ENCODE measurements at places on chromosomes 1 and 21.

DNA sequence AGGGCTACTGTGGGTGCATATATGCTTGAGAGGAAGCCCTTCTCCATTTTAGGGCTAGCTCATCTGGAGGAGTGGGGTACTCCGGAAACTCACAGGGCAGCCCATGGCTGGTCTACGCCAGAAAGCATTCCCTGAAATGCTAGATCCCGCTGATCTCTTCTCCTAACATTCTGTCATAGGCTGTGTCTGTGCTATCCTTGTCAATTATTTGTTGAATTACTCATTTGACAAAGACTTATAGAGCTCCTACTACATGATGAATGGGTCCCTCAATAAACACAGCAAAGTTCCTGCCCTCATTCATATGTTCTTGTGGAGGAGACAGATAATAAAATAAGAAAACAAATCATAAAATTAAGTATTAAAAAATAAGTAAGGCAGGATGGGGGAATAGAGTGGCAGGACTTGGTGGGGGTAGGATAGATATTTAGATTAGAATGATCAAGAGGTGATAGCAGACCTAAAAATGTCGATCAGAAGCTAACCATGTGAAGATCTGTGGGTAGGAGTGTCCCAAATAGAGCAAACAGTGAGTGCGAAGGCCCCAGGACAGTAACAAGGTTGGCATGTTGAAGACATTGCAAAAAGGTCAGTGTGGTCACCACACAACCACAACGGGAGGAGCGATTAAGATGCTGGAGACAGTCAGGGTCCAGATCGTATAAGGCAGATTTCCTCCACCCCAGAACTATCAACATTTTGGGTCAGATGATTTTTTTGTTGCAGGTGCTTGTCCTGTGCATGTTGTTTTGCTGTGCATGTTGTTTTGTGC, 13.2 kb downstream of the NGF start:
- DNase-seq, result no peak

GRCh38 chr1:100542285-100542684, 4.3 kb downstream of the GPR88 start:
- DNase-seq, result no peak

DNA sequence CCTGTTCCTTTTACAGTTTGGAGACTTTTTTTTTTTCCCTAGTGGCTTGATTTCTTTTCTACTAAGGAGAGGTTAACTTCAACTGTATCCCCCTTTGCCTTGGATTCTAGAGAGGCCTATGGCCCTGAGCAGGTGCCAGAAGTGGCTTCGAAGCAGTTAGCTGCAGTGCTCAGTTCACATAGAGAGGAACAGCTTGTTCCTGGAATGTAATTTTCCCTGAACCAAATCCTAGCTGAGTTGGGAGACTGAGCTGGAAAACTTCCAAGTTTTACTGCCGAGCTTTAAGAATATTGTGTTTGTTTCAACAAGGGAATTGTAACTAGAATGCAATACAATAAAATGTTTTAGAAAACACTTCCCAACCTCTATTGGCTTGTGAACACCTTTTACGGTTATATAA, 17.5 kb downstream of the RD3 start:
- DNase-seq, result no peak

DNA sequence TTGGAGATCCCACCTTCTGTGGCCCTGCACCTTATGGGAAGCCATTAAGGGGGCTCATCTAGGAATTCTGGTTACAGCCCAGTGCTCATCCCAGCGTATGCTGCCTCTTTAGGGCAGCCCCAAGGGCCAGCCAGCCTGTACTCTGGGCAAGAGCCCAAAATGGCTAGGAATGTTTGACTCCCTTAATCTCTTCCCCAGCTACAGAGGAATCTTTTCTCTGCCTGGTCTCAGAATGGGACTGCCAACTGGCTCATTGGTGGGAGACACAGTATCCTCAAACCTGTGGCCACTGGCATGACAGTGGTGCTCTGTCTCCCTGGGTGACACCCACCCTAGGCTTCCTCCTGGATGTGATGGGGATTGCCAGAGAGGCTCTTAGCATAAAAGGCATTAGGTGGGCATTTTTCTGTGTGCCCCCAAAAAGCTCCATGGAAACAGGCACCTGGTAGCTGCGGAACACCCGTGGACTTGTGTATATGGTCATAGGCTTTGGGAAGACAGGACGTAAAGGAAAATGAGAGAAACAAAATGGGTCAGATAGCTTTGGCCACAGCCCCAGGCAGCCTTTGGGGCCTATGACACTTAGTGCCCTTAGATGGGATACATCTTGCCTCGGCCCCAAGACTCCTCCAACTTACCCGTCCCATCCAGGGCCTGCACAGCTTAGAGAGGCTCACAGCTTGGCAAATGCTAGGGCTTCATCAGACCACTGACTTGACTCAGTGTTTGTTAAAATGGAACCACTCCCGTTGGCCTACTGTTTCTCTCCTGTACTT, 6.9 kb downstream of the TMEM81 start:
- DNase-seq, result no peak

DNA sequence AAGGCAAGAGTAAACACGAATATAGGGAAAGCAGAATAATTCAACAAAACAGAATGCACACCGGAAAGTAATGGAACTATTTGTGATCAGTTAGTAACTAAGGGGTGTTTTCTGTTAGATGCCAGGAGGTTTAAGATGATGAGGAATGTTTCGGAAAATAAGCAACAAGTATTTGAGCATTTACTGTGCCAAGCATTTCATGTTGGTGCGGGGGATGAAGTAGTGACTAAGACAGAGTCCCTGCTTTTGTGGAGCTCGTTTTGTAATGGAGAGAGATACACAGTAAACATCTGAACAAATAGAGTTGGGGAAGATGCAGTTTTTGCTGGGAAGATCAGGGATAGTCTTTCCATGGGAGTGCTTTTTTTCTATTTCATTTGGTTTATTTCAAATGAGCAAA, 78.7 kb downstream of the DYRK1A start:
- DNase-seq, result no peak

- DNase-seq, result no peak
Measured at GRCh38 chr1:203521074-203521794, 27.3 kb downstream of the OPTC start.

- no peak for DNase-seq
Measured at GRCh38 chr21:41761934-41762635, 4.8 kb downstream of the RIPK4 start.

DNA sequence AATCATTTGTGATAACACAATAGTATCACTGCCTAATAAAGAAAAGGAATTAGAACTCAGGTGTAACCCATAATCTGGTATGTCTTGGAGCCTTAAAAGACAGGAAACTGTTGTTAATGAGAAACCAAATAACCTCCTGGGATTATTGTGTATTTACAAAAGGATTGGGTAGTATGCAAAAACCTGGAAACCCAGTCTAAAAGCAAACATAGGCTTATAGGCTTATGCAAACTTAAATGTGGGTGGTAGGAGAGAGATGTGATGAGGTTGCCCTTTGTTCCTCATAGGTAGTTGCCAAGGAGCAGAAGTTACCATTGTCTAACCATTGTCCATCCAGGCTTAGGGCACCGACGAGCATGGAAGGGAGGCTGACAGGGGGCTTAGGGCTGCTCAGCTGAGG, 165.8 kb downstream of the AK5 start:
- DNase-seq, result no peak

DNA sequence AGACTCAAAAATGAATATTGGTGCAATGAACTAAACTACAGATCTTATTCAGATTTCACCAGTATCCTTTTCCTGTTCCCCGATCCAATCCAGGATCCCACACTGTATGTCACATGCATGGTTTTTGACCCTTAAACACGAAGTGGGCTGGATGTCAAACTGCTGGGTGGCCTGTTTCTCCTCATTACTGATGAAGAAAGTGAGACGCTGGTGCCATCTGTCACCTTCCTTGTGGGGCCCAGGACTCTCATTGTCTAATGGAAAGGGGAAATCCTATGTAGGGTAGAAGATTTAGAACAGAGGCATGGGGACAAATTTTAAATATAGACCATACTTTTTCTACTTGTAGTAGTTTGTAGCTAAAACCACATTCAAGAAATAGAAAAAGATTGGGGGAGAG, 56.2 kb downstream of the DISC1 start:
- DNase-seq, result no peak

DNA sequence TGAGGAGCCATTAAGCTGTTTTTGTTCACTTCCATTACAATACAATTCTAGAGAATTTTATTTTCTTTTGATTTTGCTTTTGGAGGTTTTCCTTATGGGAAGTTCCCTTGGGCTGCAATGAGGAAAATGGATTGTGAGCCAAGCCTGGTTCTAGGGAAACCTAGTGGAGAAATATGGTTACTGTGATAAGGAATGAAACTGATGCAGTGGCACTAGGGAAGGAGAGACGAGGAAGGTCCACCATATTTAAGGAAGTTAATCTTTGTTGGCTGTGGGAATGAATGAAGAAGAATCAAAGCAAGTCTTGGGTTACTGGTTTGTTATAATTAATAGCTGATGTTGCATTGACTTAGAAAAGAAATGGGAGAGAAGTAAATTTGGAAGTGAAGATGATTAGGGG, 28.4 kb downstream of the CHML start:
- no peak for DNase-seq

GRCh38 chr21:35559128-35559828, 501.0 kb downstream of the SETD4 start:
- no peak for DNase-seq

- no peak for DNase-seq
Measured at GRCh38 chr1:45507893-45508292, 7.8 kb downstream of the MMACHC start.

- DNase-seq, result no peak
Measured at GRCh38 chr1:173758980-173759379, 44.2 kb downstream of the KLHL20 start.

- DNase-seq, result no peak
Measured at GRCh38 chr1:244237445-244237844, 186.4 kb downstream of the ZBTB18 start.

DNA sequence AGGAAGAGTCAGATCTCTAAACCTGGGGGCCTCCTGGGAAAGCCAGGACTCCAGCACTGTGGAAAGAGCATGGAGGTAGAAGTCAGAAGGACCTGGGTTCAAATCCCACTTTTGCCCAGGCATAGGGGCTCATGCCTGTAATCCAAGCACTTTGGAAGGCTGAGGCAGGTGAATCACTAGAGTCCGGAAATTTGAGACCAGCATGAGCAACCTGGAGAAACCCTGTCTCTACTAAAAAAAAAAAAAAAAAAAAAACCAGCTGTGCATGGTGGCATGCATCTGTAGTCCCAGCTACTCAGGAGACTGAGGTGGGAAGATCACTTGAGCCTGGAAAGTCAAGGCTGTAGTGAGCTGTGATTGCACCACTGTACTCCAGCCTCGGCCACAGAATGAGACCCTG, 31.8 kb downstream of the LDLRAP1 start:
- DNase-seq, result no peak

DNA sequence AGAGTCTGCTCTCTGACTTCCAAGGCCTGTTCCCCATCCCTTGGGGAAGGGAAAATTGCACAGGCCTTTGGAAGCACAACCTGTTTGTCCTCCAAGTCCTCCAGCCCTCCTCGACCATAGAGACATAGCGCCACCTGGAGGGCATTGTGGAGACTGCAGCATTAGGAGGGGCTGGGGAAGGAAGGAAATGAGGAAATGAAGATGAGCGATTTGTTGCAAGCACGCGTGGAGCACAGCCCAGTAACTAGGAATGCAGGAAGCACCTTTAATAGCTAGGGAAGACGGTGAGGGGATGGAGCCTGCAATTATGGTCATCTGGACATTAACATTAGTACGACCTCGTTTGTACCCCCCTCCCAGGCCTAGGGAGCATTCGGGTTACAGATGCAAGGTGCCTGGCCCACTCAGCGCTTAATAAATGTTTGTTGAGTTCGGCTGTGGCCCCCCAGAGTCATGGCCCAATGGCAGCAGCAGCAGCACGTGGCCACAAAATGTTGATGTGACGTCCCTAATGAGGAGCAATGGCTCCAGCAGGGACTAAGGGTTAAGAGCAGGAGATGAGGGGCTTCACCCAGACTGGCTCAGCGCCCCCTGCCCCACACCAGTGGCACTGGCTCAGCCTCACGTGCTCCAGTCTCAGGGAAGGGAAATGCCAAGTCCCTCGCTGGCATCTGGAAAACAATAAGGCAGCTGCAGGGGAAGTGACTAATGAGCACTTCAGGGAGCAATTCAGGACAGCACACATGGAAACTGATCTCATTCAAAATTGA, 8.0 kb upstream of the CAMK2N1 start:
- DNase-seq, result peak; percentile 86

DNA sequence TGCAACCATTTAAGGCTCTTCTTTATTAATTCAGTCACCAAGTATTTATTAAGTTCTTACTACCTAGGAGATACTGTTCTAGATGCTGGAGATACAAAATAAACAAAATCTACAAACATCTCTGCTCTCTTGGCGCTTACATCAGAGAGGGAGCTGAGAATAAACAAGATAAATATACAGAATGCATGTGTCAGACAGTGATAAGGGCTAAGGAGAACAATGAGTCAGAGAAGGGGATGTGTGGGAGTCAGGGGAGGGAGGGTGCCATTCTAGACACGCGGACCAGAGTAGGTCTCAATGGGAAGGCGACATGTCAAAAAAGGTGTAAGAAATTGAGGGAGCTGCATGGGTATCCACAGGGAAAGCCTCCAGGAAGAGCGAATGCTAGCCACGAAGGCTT, 393.2 kb downstream of the RWDD3 start:
- DNase-seq, result no peak

GRCh38 chr1:181541947-181542346, 58.6 kb downstream of the CACNA1E start:
- DNase-seq, result no peak

DNA sequence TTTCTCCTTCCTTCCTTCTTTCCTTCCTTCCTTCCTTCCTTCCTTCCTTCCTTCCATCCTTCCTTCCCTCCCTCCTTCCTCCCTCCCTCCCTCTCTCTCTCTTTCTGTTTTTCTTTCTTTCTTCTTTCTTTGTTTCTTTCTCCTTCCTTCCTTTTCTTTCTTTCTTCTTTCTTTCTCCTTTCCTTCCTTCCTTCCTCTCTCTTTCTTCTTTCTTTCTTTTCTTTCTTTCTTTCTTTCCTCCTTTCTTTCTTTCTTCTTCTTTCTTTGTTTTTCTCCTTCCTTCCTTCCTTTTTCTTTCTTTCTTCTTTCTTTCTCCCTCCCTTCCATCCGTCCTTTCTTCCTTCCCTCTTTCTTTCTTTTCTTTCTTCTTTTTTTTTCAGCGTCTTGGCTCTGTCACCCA, 18.1 kb upstream of the IL19 start:
- DNase-seq, result no peak

DNA sequence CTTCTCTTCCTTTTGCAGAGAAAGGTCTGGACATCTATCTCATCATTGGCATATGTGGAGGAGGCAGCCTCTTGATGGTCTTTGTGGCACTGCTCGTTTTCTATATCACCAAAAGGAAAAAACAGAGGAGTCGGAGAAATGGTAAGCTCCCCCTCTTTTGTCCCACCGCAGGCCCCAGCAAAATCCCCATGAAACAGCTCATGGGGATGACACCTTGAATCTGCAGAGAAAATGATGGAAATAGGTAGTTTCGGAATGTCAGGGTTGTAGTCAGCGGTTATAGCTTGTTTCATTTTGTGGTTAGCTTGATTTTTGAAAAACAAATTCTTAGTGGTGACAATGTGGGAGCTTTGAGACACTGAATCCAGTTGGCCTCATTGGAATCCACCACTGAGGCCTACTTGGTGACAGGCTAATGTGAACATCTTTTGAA, 10.3 kb downstream of the CD2 start:
- DNase-seq, result peak; percentile 71

- DNase-seq, result no peak
Measured at GRCh38 chr1:22218618-22219250, 75.8 kb upstream of the WNT4 start.

GRCh38 chr21:9755611-9756010, 765.8 kb upstream of the TPTE start:
- no peak for DNase-seq

GRCh38 chr1:52439976-52440375, 35.6 kb downstream of the PRPF38A start:
- no peak for DNase-seq

Data from stimulated activated CD4-positive, alpha-beta T cell treated with anti-CD3 and anti-CD28 coated beads, Interleukin-2, amount 100 ng/mL, for 24 hours (primary cell).